Left ventricle myocardium superior (tissue), 1 donor: ENCODE measurements at places on chromosomes 6 and 20. TPM values are rescaled to one million over a fixed set of nuclear protein-coding genes. Genes with fewer than 3 reads are reported as not detected.

The CDH22 gene
- total RNA-seq = 2.3 TPM

The GMPR gene
- total RNA-seq = 112 TPM

The MLN gene
- not detected for total RNA-seq

The NHLRC1 gene
- 1.3 TPM for total RNA-seq

GRCh38 chr20:12256806-12257205 is 339.1 kb downstream of the BTBD3 start:
- DNase-seq = no peak

- DNase-seq = no peak
These were observed 625 bp upstream of the ECHDC1 start for GRCh38 chr6:127343809-127344659.

DNA sequence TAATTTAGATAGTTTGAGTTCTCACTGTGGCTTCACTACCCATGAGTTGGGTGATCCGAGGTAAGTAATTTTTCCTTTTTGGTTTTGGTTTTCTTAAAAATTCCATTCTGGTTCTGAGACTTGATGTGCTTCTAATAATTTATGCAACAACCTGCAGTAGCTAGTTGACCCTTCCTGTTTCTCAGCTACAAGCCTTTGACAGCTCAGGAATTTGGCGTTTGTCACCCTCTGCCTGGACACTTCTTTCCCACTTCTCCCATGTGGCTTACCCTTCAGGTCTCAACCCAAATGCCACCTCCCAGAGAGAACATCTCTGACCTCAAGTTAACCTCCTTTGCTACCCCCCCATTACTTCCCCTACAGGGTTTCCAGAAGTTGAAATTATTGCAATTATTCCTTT is 49.7 kb upstream of the TSHZ2 start:
- DNase-seq = no peak

DNA sequence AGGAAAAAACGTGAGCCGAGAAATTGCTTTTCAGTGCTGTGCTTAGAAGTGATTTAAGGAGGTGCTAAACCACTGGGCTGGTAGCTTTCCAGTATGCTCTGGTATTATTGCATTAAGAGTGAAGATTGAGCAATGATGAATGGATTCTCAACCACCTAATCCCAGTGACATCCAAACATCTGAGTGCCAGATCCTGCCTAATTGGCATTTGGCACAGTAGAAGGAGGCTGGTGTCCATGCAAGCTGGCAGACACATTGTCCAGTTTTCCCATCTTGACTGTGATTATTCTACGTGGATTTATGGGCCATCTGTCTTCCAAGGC is 398.0 kb upstream of the PLCB4 start:
- DNase-seq = no peak

DNA sequence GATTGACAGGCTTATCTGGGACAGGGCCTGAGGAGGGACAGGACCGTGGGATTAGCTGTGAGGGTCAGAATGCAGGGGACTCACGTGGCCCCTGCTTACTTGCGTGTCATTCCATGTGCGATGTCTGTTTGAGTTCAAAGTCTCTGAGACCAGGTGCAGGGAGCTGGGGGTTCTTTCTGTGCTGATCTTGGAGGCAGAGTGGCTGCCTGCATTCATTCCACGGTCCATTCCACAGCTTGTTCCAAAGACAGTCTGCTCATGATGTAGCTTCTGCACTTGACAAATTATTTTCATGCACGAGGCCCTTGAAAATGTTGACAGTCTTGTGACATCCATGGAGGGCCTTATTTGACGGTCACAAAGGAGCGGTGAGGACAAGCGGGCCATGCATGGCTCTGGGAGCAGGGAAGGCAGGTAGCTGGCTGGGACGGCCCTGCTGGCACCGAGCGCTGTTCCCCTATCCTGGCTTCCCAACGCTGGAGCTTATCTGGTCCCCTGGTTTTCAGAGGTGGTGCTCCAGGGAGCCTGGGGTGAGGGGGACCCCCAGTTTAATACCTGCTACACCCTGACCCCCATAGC is 156.3 kb upstream of the RNF24 start:
- DNase-seq = no peak

GRCh38 chr6:47917202-47917601 is 135.4 kb downstream of the OPN5 start:
- no peak for DNase-seq

DNA sequence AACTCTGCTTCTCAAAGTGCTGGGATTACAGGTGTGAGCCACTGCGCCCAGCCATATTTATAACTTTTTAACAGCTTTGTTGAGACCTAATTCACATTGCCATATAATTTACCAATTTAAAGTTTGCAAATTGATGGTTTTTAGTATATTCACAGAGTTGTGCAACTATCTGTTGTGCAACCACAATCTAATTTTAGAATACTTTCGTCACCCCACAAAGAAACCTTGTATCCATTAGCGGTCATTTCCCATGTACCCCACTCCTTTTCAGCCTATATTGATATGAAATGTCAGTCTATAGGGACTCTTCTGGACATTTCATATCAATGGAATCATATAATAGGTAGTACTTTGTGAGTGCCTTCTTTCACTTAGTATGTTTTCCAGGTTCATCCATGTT is 55.8 kb downstream of the FOXO3 start:
- no peak for DNase-seq

DNA sequence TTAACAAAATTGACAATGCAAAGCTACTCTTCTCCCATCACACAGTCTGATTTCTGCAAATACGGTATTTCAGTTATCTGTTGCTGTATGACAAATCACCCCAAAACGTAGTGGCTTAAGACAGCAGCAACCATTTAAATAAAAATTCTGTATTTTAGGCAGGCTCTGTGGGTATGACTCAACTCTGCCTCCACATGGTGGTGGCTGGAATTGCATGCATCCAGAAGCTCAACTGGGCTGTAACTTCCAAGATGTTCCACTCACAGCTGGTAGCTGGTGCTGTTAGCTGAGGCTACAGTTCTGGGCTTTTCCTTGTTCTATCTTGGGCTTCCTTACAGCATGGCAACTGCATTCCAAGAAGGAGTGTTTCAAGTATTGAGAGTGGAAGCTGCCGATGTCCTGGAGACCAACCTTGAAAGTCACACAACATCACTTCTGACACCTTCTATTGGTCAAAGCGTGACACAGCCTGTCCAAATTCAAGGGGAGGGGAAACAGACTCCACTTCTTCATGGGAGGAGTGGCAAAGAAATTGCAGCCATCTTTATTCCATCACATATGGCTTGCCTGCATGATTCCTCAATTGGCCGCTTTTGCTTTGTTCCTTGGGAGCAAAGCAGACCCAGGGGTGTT is 39.7 kb upstream of the TULP1 start:
- no peak for DNase-seq

- no peak for DNase-seq
These were observed 715 bp downstream of the PSMF1 start for GRCh38 chr20:1119128-1119505.

GRCh38 chr6:102571236-102571908 is 1177.9 kb downstream of the GRIK2 start:
- DNase-seq = no peak

GRCh38 chr20:2695206-2695983 is 2.8 kb downstream of the EBF4 start:
- DNase-seq = peak; percentile 11

DNA sequence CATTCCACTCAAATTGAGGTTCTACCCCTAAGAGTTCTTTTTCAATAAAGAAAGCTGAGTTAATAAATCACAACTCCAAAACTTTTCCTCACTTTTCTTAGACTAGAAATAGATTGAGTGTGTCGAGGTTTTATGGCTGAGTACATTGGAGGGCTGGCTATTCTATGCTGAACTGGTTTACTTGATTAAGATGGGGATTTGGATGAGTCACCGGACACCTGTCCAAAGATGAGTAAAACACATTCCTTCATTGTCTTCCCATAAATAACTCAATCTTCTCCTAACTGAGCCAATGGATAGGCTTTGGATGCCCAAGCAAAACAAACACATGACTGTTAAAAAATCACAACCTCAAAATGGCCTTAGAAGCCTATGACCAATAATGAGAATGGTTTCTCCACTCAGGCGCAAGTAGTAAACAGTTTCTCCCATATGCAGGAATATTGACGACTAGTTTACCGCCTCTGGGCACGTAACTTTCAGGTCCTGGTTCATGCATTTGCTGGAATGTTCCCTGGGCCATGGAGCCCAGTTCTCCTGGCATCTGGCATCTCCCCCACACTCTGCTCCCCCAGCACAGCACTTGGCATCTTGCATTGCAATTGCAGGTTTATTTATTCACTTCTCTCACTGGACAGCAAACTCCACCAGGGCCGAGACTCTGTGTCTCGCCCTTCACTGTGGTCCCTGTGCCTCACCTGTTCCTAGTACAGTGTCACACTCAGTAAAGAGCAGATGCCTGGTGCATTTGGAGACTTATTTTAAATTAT is 43.9 kb downstream of the BCAS1 start:
- DNase-seq = no peak

DNA sequence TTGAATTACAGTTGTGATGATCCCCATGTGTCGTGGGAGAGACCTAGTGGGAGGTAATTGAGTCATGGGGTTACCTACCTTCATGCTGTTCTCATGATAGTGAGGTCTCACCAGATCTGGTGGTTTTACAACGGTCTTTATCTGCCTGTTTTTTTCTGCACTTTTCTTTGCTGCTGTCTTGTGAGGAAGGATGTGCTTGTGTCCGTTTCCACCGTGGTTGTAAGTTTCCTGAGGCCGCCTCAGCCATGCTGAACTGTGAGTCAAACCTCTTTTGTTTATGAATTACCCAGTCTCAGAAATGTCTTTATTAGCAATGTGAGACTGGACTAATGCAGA is 6.5 kb upstream of the RANBP9 start:
- DNase-seq = no peak
